ENCODE measurements at places on chromosomes 2 and 18. TPM values are rescaled to one million over a fixed set of nuclear protein-coding genes. Genes with fewer than 3 reads are reported as not detected.

GALR1 gene
- total RNA-seq: not detected

PUM2 gene
- total RNA-seq: 49.3 TPM

GRCh38 chr2:211903961-211904360 is 634.6 kb downstream of the ERBB4 start:
- no peaks in the 10 kb centered on the region for H3K4me1 ChIP-seq
- no peak overlapping the region for H3K4me3 ChIP-seq
- no peaks in the 10 kb centered on the region for H3K27me3 ChIP-seq
- no peak for DNase-seq

- DNase-seq: no peak
- H3K27ac ChIP-seq: no peak overlapping the region
- H3K4me3 ChIP-seq: no peak overlapping the region
- no peaks in the 10 kb centered on the region for H3K36me3 ChIP-seq
Measured at GRCh38 chr2:121242976-121243375, 42.0 kb downstream of the TFCP2L1 start.

DNA sequence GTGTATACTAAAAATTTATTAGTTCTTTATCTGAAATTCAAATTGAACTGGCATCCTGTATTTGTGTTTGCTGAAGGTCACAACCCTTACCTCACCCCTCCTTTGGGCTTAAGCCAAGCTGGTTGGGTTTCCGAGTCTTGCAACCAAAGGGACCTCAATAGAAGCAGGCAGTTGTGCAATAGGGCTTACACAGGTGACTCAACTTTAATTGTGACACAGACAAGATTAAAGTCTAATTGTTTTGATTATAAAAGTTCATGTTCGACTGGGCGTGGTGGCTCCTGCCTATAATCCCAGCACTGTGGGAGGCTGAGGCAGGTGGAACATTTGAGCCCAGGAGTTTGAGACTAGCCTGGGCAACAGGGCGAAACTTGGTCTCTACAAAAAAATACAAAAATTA is 71.5 kb downstream of the RAB31 start:
- no peaks in the 10 kb centered on the region for H3K36me3 ChIP-seq
- no peak for DNase-seq
- no peaks in the 10 kb centered on the region for H3K27me3 ChIP-seq
- no peak overlapping the region for H3K27ac ChIP-seq

Data from ovary (tissue), 10 donors.